Uterus (tissue), 4 donors: ENCODE measurements at places on chromosomes 3 and 15.

GRCh38 chr3:153618176-153618575, 456.1 kb downstream of the RAP2B start:
- DNase-seq, result no peak

DNA sequence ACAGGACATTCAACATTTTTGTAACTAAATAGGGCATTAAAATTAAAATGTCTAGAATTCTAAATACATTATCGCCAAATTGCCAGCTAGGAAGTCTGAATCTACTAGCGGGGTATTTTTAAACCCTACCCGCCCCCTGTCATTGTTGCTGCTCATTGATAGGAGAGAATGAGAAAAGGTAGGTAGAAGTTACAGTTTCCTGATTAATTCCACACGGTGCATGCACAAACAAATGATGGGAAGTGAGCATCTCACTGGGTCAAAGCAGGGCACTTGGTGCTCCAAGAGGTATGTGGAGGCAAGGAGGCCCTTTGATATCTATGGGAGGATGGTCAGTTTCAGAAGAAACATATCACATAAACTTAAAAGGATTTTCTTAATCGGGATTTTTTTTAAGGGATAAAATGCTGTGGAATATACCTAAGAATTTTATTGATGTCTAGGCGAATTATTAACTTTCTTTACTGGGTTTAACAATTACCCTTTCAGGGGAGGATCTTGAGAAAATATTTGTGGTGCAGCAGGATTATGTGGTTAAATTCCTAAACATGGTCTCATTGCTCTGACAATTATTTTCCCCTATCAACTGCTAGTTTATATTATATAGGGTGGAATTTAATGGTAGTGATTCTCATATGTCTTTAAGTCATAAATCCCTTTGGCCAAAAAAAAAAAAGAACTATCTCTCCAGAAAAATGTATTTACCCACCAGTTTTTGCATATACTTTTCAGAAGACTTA, 236.0 kb upstream of the GOLGA6L4 start:
- DNase-seq, result no peak

DNA sequence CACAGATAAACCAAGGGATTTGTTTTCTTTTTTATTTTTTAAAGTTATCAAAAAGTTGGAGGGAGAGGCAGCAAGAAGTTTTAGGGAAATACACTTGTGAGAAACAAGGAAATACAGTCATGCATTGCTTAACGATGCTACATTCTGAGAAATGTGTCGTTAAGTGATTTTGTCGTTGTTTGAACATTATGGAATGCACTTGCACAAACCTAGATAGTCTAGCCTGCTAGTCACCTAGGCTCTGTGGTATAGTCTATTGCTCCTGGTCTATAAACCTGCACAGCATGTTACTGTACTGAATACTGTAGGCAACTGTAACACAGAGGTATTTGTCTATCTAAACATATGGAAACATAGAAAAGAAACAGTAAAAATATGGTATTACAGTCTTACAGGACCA, 2.0 kb upstream of the NFKBIZ start:
- DNase-seq, result no peak

- no peak for DNase-seq
Observed at GRCh38 chr15:68734352-68734751, 86.3 kb downstream of the ANP32A start.

GRCh38 chr3:69855436-69856162, 116.3 kb downstream of the MITF start:
- DNase-seq, result no peak

GRCh38 chr3:14538451-14539088, 1.6 kb downstream of the GRIP2 start:
- DNase-seq, result no peak
